CD4-positive, alpha-beta T cell (primary cell): ENCODE measurements at places on chromosomes 5 and 9.

GRCh38 chr9:134011401-134011800, 13.9 kb upstream of the BRD3OS start:
- no peak for DNase-seq

- DNase-seq = peak; percentile 17
These were observed 616 bp upstream of the ENC1 start for GRCh38 chr5:74640954-74641734.

- DNase-seq = no peak
These were observed 25.8 kb downstream of the CDC25C start for GRCh38 chr5:138305797-138306196.

- no peak for DNase-seq
These were observed 8.4 kb upstream of the UBAP1 start for GRCh38 chr9:34170237-34170991.

- no peak for DNase-seq
These were observed 225.4 kb downstream of the EBF1 start for GRCh38 chr5:158874343-158874742.

DNA sequence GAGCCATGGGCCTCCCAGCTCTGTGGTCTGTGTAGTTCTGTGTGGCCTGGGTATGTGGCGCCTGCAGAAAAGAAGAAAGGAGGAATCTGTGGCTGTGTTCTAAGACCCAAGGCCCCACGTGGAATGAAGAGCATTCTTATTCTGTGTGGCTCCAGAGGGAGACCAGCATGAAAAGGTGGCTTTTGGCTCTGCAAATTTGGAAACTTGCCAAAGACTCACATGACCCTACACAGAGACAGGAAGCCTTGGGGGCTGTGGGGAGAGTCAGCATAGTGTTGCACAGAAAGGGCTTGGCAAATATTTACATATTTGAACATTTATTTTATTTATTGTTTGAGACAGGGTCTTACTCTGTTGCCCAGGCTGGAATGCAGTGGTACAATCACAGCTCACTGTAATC, 193.3 kb downstream of the TMEM38B start:
- no peak for DNase-seq

- DNase-seq = no peak
These were observed 4.4 kb downstream of the HNRNPAB start for GRCh38 chr5:178208540-178209227.
